ENCODE measurements at places on chromosomes 3 and 15.

DNA sequence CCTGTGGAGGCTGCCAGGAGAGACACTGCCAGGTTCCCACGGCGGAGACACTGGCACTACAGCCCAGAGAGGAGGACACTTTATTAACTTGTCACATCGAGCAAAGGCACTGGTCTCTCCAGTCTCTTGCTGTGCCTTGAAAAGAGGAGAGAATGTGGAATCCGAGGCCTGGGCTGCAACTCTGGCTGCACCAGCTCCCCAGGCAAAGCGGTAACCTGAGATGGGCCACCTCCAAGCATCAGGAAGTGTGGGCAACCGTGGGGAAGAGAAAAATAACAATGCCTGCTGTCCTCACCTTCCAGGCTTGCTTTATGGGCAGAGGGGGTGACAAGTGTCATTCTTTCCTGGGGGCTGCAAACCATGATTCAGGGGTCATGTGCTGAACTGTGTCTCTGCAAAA, 91.6 kb upstream of the RGMA start:
- no peak for DNase-seq

DNA sequence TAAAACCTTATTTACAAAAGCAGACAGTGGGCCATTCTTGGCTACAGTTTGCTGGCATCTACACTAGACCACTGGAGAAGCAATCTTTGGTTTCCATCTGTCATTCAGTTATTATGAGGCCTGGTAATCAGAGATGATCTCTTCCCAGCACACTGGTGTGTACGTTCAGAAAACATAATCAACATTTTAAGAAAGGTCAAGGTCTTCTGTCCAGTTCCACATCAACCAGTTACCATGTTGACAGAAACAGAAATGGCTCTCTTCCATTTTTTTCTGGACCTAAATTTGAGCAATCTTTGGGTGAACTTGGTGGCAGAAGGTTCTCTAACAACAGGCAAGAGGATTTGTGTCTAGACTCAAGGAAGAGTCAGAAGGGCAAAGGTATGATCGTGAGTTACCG, 29.8 kb upstream of the ARHGEF3 start:
- DNase-seq = no peak

DNA sequence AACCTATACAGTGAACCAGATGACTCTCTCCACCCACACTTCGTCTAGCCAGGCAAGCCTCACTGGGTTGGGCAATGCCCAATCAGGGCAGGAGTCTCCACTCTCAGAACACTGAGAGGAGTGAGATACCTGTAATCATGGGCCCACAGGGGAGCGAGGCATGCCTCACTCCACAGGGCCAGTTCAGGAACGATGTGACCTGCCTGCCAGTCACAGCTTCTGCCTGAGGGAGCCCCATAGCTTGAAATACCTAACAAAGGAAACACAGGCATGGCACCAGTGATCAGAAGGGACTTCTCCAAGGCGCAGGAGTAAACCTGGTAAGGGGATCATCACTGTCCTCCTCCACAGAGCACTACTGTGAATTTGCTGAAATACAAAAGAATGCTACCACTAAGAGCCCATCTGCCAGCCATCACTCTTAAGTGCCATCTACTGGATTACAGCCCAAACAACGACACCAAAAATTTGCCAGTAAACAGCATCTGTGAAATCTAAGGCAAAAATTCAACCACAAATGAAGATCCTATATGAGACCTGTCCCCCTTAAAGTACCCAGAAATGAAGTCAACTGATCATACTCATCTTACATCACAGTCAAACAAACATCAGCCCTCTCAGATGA, 689.9 kb upstream of the SEMA6D start:
- no peak for DNase-seq

GRCh38 chr3:183774631-183775030, 50.7 kb downstream of the MAP6D1 start:
- DNase-seq = no peak

- DNase-seq = no peak
Measured at GRCh38 chr15:42845581-42845980, 75.0 kb downstream of the TTBK2 start.

- DNase-seq = no peak
Measured at GRCh38 chr3:151351219-151351618, 21.9 kb upstream of the P2RY13 start.

DNA sequence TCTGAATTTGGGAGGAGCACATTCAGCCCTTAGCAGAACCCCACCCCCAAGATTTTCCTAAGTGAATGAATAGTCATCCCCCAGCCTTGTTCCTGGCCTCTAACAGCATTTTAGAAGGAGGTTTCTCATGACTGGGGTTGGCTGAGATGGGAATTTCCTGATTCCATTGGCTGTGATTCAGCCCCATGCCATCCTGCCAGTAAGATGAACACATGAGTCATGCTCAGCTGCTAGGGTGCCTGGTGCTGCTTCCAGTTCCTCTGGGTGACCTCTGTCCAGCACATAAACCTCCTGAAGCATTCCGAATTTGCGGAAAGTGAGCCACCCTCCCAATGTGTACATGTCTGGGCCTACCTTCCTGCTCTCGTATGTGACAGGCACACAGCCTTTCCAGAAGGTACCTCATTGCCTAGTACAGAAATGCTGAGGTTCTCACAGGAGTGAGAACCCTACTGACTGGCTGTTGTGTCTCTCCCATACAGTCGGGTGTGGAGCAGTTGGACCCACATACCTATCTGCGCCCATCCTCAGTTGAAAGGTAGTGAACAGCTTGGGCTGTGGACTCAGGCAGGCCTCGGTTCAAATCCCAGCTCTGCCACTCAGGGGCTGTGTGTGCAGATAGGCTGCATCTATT, 91.7 kb downstream of the APBA2 start:
- no peak for DNase-seq
